ENCODE measurements at places on chromosomes 16 and 17.

GRCh38 chr16:89688395-89688794 is 1.9 kb downstream of the CDK10 start:
- DNase-seq: no peak

- no peak for DNase-seq
These were observed 123.7 kb upstream of the CCL2 start for GRCh38 chr17:34131386-34131785.

DNA sequence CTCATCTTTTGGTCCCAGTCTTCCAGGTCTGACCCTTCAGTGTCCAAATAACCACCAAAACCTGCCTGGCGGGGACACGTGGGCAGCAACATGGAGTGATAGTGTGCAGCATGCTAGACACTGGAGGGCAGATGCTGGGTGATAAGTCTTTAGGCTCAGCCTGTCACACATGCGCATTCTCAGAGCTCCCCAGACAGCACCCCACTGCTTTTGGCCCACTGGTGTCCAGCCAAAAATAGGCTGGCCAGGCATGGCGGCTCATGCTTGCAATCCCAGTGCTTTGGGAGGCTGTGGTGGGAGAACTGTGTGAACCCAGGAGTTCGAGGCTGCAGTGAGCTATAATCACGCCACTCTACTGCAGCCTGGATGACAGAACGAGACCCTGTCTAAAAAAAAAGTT is 12.3 kb downstream of the GINS2 start:
- DNase-seq: no peak

DNA sequence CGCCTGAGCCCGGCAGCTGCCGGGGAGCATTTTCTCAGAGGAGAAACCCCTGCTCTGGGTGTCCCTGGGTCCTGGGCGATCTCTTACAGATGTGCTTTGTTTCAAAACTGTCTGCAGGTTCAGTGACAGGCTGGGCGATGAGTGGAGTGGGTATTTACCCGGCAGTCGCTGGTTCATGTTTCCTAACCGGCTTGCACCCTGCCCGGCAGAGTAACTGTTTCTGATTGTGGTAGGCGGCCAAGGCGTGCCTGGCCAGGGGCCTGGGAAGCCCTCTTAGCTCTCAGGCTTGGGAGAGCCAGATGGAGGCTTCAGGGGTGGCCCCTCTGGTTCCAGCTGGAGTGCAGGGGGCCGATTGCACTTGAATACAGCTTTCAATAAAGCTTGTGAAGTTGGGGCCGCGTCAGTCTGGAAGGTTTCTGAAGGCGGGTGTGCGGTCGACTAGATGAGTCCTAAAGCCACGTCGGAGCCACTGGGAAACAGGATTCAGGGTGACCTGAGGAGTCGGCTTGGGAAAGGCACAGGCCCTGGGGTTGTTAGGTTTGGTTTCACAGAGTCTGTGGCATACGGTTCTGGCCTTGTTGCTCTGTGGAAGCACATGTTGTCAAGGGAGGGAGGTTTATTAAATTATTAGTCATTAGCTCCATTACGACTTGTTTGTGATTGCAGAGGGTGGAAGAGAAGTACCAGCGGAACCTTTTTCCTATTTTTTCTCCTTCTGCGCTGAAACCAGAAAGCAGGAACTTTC is 1.4 kb downstream of the BAIAP2 start:
- peak; percentile 23 for DNase-seq

DNA sequence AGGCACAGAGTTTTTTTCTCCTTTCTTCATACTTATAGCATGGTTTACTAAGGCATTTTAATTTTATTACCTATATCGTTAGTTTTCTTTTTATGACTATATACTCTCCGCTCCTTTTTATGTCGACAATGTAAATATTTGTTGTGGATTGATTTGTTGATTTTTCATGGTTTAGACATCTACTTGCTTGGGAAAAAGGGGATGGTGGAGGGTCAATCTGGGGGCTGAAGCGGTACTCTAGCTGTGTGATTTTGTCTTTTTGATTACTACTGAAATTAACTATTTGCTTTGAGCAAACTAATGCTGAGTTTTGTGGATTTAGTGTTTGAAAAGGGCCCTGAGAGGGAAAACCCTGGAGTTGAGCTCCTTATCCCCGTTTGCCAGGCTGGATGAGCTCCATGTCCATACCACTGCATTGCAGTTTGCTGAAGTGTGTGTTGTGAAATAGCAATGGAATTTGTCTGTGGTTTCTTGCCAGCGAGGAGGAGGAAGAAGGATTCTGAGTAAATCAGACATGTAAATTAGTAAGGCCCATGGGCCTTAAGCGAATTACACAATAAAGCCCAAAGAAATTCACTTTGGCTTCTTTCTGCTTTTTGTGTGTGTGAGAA is 72.0 kb downstream of the FTO start:
- DNase-seq: no peak

DNA sequence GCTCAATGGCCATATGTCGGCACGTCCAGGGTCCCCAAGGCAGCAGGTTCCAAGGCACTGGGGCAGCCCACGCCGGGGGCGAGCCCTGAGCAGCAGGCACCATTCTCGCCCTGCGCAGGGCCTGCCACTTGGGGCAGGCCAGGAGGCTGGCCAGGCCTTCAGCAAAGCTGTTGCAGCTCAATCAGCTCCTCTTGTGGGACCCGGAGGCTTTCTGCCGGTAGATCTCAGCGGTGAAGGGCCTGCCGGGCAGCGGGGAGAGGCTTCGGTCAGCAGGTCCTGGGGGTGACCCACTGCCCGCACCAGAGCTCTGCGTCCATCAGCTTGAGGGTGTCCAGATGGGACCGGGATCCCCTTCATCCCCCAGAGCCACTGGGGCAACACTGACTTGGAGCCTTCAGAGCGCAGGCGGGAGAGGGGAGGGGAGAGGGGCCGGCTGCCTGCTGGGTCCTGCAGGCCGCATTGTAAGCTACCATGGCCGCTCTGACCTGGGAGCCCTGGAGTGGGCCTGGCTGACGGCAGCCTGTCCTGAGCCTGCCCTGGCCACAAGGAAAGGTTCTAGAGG is 9.5 kb upstream of the RASD1 start:
- no peak for DNase-seq

GRCh38 chr17:82650723-82651122 is 2.5 kb upstream of the WDR45B start:
- DNase-seq: no peak

GRCh38 chr17:61412860-61413660 is 13.4 kb downstream of the TBX2 start:
- DNase-seq: no peak

DNA sequence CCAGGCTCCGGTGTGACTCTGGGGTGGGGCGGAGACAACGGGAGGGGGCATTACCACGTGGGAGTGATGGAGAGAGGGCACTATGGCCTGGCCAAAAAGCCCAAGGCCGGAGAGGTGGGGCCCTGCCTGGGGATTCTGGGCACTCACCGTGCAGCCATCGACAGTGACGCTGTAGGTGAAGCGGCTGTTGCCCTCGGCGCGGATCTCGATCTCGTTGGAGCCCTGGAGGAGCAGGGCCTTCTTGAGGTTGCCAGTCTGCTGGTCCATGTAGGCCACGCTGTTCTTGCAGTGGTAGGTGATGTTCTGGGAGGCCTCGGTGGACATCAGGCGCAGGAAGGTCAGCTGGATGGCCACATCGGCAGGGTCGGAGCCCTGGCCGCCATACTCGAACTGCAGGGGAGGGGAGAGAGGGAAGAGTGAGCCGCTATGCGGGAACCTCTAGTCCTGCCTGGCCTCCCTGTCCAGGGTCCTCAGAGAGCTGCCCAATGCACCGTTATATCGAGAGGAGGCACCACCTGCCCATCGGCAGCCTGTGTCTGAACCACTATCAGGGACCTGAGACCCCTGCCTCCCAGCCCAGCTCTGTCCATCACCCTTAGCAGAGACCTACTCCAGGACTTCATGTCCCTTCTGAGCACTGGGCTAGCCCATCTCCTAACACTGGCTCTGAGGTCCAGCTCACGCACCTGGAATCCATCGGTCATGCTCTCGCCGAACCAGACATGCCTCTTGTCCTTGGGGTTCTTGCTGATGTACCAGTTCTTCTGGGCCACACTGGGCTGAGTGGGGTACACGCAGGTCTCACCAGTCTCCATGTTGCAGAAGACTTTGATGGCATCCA is 15.6 kb downstream of the COL1A1 start:
- DNase-seq: no peak

DNA sequence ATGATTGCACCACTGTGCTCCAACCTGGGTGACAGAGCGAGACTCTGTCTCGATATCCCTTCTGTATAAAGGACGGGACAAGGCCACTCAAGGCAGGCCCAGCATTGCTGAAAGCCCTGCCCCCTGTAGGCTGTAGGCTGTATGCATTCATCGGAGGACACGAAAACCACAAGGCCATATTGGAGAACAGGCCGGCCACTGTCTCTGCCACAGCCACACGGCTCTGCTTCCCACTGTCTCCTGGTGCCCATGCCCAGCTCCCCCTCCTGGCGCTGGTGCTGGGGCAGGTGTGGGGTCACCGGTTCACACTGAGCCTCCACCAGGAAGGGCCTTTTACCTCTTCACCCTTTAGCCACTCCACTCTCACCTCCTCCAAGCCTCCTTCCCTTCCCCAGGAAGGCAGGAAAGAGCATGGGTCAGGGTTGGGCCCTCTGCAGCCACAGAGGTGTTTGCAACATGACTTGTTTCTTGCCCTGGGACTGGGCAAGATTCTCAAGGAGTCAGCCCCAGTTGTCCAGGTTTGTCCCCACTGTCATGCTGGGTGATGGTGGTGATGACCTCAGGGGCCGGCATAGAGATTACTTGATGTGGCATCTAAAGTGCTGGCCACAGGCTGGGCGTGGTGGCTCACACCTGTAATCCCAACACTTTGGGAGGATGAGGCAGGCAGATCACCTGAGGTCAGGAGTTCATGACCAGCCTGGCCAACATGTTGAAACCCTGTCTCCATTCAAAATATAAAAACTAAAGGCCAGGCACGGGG is 5.3 kb upstream of the NTN3 start:
- no peak for DNase-seq

GRCh38 chr17:78992542-78993212 is 13.0 kb upstream of the LGALS3BP start:
- DNase-seq: no peak

- DNase-seq: no peak
These were observed 34.8 kb downstream of the MMD start for GRCh38 chr17:55386796-55387332.

- no peak for DNase-seq
These were observed 3.0 kb upstream of the PRSS22 start for GRCh38 chr16:2860826-2861567.

GRCh38 chr17:57294101-57294500 is 37.8 kb downstream of the MSI2 start:
- no peak for DNase-seq

DNA sequence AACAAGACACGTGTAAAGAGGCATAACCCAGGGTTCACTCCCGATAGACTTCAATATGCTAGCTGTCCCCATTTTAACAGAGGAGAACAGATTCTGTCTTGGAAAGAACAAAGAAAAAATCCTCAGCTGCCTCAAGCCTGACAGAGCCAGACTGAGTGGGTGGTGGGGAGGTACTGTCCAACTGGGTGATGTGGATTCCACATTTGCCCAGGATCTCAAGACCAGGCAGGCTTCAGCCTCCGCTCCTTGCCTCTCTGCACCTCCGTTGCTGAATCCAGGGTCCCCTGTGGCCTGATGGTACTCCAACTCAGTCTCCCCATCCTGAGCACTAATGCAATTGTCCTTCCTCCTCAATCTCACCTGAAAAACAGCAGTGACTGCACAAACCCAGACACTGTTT is 163.8 kb downstream of the GSG1L start:
- DNase-seq: no peak

DNA sequence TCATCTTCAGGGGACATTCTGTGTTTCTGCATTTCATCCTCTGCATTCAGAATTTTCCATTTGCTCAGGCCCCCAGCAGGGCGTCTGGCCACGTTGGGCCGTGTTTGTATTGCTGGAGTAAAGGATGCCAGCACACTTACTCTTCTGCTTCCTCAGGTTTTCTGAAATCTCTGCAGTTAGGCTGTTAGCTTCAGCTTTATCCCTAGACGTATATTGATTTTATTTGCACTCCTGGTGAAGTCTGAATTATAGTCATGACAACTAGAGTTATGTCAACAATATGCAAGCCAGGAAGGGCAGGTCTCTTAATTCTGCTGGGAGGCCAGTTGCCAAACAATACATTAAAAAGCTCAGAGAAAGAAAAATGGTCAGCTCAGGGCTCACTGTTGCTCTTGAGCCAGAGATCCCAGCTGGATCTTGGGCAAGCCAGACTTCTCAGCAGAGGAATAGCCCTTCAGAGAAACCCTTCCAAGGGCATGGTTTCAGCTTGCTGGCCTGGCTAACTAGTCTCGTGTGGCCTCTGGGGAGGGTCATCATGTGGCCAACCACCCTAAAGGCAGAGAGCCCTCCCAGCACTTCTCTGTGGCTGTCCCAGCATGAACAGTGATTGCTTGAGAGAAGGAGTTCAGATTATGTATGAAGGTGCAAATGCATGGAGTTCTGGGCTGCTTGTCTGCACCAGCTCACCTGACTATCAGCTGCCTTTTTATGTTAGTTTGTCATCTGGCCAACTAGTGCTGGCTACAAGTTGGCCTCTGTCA is 110.2 kb upstream of the CACNG5 start:
- no peak for DNase-seq
